Neural crest cell (in vitro differentiated cells): ENCODE measurements at places on chromosomes 11 and 22. TPM values are rescaled to one million over a fixed set of nuclear protein-coding genes. Genes with fewer than 3 reads are reported as not detected.

DNA sequence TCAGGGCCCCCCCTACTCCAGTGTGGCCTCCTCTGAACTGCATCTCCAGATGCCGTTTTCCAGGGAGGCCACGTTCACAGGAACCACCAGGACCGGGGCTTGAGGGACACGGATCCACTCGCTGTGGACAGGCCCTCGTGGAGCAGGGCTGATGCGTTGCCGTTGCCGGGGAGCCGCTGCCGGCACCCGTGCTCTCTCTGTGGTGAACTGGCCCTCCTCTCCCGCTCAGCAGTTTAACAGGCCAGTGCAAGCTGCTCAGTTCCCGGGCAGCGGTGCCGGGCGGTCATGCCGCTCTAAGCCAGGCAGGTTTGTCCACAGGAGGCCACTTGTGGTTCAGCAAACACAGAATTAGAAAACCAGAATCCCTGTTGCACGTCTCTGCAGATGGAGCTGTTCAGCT lies 301.6 kb downstream of the TBC1D22A start:
- H3K4me3 ChIP-seq: no peak overlapping the region
- peaks cover 38% of the 10 kb centered on the region for H3K27me3 ChIP-seq
- no peak overlapping the region for H3K27ac ChIP-seq
- peaks cover 10% of the 10 kb centered on the region for H3K4me1 ChIP-seq
- DNase-seq: no peak

Gene EED
- total RNA-seq: 39.2 and 41.8 TPM in 2 replicates

DNA sequence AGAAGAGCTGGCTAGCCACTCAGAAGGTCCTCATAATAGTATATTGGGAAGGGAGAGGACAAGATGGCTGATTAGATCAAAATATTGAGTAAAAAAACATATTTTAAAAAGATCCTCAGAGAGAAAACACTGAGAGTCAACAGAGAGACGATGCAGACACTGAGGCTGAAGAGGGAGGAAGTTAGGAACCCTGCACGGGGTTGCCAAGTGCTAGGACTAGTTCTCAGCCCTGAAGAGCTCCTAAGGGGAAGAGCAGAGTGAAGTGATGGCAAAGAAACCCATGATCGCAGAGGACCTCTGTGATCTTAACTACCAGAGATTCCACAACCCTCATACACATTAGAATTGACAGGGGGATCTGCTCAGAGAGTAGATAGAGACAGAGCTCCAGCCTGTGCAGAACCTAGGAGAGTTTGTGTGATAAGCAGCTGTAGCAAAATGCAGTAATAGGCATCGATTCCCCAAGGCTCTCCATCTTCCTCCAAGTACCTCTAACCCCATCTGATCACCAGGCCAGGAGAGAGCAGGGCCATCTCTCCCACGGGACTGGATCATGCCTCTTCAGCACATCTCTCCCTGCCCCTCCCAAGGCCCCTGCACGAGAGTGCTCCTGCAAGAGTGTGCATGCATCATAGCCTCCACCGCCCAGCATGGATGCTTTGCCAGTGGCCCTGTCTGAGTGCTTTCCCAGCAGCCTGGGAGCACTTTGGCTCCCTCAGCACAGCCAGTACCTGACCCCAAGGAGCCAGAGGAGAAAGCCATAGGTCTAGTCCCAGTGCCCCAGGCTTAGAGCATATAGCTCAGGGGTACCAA lies 41.2 kb upstream of the ARL14EP start:
- no peaks in the 10 kb centered on the region for H3K36me3 ChIP-seq
- no peak overlapping the region for H3K4me3 ChIP-seq
- no peak overlapping the region for H3K27ac ChIP-seq
- H3K27me3 ChIP-seq: peaks cover 17% of the 10 kb centered on the region

DNA sequence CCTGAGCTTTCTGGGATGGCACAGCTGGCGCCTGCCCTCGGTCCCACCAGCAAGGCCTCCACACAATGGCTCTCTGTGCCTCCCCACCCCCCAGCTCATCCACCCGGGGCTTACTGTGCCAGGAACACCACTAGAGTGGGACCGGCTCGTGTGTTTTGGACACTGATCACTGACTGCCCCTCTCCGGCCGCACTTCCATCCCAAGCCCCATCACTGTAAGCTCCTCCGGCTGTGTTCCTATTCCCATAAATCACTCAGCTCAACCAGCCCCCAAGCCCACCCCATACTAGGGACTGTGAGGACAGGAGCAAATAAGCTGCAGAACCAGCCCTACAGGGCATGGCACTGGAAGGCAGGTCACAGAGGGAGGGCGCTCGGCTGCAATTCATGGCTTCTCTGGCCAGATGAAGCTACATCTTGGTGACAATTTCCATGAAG lies 7.3 kb downstream of the APBB1 start:
- H3K4me3 ChIP-seq: no peak overlapping the region
- H3K27me3 ChIP-seq: no peaks in the 10 kb centered on the region
- no peak overlapping the region for H3K27ac ChIP-seq
- peaks cover 6% of the 10 kb centered on the region for H3K36me3 ChIP-seq
- DNase-seq: no peak
- peaks cover 19% of the 10 kb centered on the region for H3K4me1 ChIP-seq

Gene DGCR6
- total RNA-seq: 4.8 and 4.9 TPM in 2 replicates

DNA sequence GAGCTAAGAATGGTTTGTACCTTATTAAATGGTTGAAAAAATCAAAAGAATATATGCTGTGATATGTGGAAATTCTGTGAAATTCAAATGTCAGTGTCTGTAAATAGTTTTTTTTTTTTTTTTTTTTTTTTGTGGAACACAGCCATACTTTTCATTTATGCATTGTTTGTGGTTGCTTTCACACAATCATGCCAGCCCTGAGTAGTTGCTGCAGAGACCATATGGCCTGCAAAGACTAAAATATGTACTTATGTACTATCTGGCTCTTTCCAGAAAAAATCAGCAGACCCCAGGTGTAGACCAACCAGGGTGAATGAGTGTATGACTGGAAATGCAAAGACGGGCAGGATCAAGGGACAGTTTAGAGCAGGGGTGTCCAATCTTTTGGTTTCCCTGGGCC lies 98.3 kb downstream of the PTPRJ start:
- no peak for DNase-seq
- no peak overlapping the region for H3K4me3 ChIP-seq
- no peak overlapping the region for H3K27ac ChIP-seq
- peaks cover 65% of the 10 kb centered on the region for H3K4me1 ChIP-seq
- H3K36me3 ChIP-seq: peaks cover 2% of the 10 kb centered on the region

GRCh38 chr11:65355013-65355775 lies 643 bp downstream of the TIGD3 start:
- peaks cover 21% of the 10 kb centered on the region for H3K4me1 ChIP-seq
- H3K4me3 ChIP-seq: peak overlapping the region; percentile 89
- peaks cover 16% of the 10 kb centered on the region for H3K27me3 ChIP-seq
- peak; percentile 42 for DNase-seq
- no peak overlapping the region for H3K27ac ChIP-seq

Gene CSNK2A3
- 0.39 and 0.82 TPM in 2 replicates for total RNA-seq

Gene GDPD4
- not detected in 2 replicates for total RNA-seq

DNA sequence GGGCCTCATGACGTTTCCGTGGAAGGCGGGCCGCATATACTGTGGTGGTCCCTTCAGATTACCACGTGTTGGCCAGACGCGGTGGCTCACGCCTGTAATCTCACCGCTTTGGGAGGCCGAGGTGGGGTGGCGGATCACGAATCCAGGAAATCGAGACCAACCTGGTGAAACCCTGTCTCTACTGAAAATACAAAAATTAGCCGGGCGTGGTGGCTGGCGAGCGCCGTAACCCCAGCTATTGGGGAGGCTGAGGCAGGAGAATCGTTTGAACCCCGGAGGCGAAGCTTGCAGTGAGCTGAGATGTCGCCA lies 853 bp upstream of the DENND6B start:
- H3K36me3 ChIP-seq: no peaks in the 10 kb centered on the region
- peaks cover 2% of the 10 kb centered on the region for H3K27me3 ChIP-seq
- DNase-seq: no peak
- peaks cover 15% of the 10 kb centered on the region for H3K4me1 ChIP-seq
- H3K27ac ChIP-seq: peak overlapping the region; percentile 83
- H3K4me3 ChIP-seq: peak overlapping the region; percentile 79

DNA sequence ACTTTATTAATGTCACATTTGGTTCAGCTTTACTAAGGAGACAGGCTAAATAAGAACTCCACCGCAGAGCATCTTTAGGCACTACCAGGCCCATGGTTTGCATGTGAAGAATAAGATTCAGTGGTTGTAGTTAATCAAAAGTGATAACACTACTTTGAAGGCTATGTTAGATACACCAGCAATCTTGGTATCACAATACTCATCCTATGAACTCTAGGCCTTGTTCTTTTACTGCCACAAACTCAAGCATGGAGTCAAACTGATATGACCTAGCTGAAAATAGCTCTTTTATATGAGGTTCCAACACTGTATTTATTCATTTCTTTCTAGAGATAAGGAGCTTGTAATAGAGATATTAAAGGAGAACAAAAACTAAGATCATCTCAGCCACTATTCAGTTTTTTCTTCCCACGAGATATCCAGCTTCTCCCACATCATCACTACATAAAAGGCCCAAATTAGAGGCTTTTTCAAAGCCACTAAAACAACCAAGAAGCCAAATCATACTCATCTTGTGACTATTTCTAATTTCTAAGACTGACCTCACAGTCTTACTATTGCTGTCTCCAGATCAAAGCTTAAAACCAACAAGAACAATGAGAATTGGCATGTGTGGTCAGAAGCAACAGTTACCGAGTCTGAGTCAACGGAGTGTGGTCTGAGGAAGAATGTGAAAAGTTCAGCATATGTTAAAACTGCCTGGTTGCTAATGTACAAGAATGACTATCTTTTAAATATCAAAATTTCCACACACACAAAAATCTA lies 25.1 kb upstream of the GUCY1A2 start:
- H3K36me3 ChIP-seq: peaks cover 4% of the 10 kb centered on the region
- H3K4me3 ChIP-seq: no peak overlapping the region
- peaks cover 20% of the 10 kb centered on the region for H3K4me1 ChIP-seq
- no peaks in the 10 kb centered on the region for H3K27me3 ChIP-seq
- H3K27ac ChIP-seq: no peak overlapping the region

DNA sequence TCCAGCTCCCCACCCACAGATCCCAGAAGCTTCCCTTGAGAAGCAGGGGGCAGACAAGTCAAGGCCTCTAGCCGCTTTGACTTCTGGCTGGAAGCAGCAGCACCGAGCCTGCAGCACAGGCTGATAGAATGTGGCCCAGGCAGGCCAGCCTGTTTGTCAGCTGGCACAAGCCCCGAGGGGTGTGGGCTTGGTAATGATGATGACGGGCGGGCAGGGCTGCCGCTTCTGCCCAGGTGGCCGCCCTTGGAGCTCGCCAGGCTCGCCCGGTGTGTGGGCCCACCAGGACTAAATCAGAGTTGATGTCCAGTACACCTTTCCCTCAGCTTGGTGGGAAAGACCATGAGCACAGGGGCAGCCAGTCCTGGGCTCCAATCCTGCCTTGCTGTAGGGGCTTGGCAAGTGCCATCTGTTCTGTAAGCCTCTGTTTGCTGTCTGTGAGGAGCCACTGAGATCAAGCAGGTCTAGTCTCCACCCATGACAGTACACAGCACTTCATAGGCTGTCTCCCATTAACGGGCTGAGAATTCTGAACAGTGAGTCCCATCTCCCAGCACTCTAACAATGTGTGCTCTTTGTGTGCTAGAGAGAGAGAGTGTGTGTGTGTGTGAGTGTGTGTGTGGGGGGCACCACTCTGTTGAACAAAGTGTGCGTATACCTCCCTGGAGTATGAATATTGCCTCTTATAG lies 26.8 kb downstream of the MICAL2 start:
- H3K4me1 ChIP-seq: peaks cover 22% of the 10 kb centered on the region
- no peak overlapping the region for H3K27ac ChIP-seq
- no peaks in the 10 kb centered on the region for H3K36me3 ChIP-seq

Gene FOLR2
- total RNA-seq: not detected in 2 replicates

Gene P2RY6
- not detected in 2 replicates for total RNA-seq

GRCh38 chr11:64304316-64305072 lies 830 bp upstream of the ESRRA start:
- peak; percentile 98 for DNase-seq
- H3K27ac ChIP-seq: peak overlapping the region; percentile 94
- peak overlapping the region; percentile 90 for H3K4me3 ChIP-seq
- H3K4me1 ChIP-seq: peaks cover 29% of the 10 kb centered on the region
- H3K27me3 ChIP-seq: peaks cover 45% of the 10 kb centered on the region

Gene SCARF2
- 23.1 and 23.4 TPM in 2 replicates for total RNA-seq

GRCh38 chr11:63738720-63739360 lies 29.7 kb downstream of the ZFTA start:
- H3K36me3 ChIP-seq: no peaks in the 10 kb centered on the region
- peaks cover 10% of the 10 kb centered on the region for H3K4me1 ChIP-seq
- no peak overlapping the region for H3K27ac ChIP-seq
- H3K27me3 ChIP-seq: no peaks in the 10 kb centered on the region

- H3K4me1 ChIP-seq: no peaks in the 10 kb centered on the region
- DNase-seq: no peak
- no peak overlapping the region for H3K27ac ChIP-seq
- H3K4me3 ChIP-seq: no peak overlapping the region
Measured at GRCh38 chr11:108135845-108136544, 14.6 kb downstream of the ACAT1 start.

GRCh38 chr11:134481933-134482527 lies 70.0 kb upstream of the B3GAT1 start:
- H3K36me3 ChIP-seq: no peaks in the 10 kb centered on the region
- peaks cover 3% of the 10 kb centered on the region for H3K4me1 ChIP-seq

Gene ZW10
- 28.2 and 29.2 TPM in 2 replicates for total RNA-seq

Gene DEUP1
- total RNA-seq: 0.70 and 0.80 TPM in 2 replicates

DNA sequence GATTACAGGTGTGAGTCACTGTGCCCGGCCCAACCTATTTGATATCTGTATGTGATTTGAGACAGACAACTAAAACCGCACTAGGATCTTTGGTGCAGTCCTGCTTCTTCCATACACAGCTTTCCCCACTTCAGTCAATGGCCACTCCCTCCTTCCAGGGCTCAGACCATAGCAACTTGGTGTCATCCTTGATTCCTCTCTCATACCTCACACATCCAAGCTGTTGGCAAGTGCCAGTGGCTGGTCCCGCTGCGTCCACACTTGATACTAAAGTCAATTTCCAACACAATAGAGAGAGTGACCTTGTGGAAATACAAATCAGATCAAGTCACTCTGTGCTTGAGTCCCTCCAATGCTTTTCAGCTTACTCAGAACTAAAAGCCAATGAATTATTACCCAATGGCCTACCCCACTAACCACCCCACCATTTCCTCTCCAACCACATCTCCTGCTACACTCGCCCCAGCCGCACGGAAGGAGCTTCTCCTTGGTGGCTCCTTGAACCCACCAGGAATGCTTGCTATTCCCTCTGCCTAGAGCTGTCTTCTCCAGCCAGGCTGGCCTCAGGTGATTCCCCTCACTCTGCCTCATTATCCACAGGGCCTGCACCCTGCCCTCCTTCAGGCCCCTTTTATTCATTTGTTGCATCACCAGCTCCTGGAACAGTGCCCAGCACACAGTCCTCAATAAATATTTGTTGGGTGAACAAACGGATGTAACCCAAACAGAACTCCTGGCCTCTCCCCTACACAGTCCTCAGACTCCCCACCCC lies 12.9 kb downstream of the ABTB2 start:
- DNase-seq: no peak
- H3K4me1 ChIP-seq: peaks cover 43% of the 10 kb centered on the region
- no peaks in the 10 kb centered on the region for H3K36me3 ChIP-seq
- H3K4me3 ChIP-seq: no peak overlapping the region
- H3K27me3 ChIP-seq: peaks cover 7% of the 10 kb centered on the region

Gene UBQLNL
- total RNA-seq: 0.09 and 0.20 TPM in 2 replicates
